ENCODE measurements at places on chromosomes 2 and 18.

- DNase-seq, result no peak
Measured at GRCh38 chr2:118372886-118373830, 284.9 kb downstream of the INSIG2 start.

GRCh38 chr2:189312643-189313042 lies 128.6 kb upstream of the WDR75 start:
- DNase-seq, result no peak

GRCh38 chr2:226796840-226797288 lies 2.8 kb downstream of the IRS1 start:
- DNase-seq, result peak; percentile 36

- DNase-seq, result no peak
Measured at GRCh38 chr2:26001743-26002351, 19.6 kb upstream of the KIF3C start.

- DNase-seq, result no peak
Measured at GRCh38 chr18:79554321-79554720, 125.3 kb upstream of the CTDP1 start.

- no peak for DNase-seq
Measured at GRCh38 chr2:158782616-158783015, 12.5 kb upstream of the DAPL1 start.

DNA sequence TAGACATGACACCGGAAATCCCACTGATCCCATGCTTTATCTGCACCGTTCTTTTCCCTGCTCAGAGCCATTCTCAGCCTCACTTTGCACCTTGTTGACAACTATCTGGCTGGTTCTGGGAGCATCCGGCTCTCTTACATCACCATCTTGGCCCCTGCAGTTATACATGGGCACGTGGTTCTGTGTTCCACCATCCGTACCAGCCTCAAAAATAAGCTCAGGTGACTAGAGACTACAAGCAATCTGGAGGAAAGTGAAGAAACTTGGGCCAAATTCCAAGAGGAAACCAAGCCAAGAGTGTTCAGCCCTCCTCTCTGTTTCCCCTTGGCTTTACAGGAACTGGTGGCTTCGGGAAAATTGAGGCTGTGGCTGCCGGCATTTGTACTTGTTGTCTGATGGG lies 244.6 kb upstream of the ACVR2A start:
- DNase-seq, result no peak

GRCh38 chr2:239762106-239762505 lies 263.0 kb downstream of the NDUFA10 start:
- DNase-seq, result no peak

GRCh38 chr2:241540771-241541561 lies 17.6 kb upstream of the BOK start:
- no peak for DNase-seq

GRCh38 chr2:8162552-8162951 lies 519.3 kb upstream of the ID2 start:
- no peak for DNase-seq

GRCh38 chr2:235302263-235302662 lies 191.6 kb upstream of the AGAP1 start:
- no peak for DNase-seq

DNA sequence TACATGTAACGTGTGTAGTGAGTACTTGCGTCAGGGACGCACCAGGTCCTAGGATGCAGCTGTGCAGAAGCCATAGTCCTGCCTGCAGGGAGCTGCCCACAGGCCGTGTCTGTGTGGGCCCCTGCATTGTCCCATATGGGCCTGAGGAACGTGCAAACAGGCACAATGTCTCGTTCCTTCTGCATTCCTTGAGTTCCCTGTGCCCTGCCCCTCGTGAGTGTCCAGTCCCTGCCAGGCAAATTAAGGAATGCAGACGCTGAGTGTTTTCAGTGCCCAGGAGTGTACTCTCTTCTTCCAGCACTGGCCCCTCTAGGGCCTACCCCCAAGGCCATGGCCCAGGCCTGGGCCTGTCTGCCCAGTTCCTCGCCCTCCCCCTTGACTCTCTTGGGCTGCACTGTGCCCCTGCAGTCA lies 61.8 kb downstream of the FAM168B start:
- no peak for DNase-seq

- no peak for DNase-seq
Measured at GRCh38 chr18:33440060-33441043, at the start of gene CCDC178. Gene CCDC178 (minus strand): TSS chr18:33440721. CDS start chr18:33412088, 28,633 bp downstream.

DNA sequence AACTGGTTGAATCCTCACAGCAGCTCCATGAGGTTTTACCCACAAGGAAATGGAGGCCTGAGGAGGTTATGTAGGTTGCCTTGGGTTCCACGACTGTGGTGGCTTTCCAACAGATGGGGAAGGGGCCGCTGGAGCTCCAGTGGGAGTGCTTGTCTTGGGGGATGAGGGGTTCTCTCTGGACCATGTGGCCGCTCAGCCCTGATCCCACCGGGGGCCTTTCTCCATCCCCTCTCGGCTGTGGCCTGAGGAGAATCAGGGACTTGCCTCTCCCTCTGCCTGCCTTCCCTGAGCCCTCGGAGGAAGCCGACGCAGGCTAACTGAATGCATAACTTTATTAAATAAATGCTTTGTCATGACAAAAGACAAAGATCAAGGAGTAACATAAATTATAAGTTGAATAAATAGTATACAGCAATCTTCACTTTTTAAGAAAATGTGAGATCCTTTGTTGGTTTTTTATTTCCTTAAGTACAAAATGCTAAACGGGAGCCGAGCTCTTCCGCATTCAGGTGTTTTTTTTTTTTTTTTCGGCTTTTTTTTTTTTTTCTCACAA lies 23.5 kb downstream of the IGFBP5 start:
- DNase-seq, result no peak

- peak; percentile 19 for DNase-seq
Measured at GRCh38 chr2:39660612-39661236, 5.0 kb upstream of the TMEM178A start.

DNA sequence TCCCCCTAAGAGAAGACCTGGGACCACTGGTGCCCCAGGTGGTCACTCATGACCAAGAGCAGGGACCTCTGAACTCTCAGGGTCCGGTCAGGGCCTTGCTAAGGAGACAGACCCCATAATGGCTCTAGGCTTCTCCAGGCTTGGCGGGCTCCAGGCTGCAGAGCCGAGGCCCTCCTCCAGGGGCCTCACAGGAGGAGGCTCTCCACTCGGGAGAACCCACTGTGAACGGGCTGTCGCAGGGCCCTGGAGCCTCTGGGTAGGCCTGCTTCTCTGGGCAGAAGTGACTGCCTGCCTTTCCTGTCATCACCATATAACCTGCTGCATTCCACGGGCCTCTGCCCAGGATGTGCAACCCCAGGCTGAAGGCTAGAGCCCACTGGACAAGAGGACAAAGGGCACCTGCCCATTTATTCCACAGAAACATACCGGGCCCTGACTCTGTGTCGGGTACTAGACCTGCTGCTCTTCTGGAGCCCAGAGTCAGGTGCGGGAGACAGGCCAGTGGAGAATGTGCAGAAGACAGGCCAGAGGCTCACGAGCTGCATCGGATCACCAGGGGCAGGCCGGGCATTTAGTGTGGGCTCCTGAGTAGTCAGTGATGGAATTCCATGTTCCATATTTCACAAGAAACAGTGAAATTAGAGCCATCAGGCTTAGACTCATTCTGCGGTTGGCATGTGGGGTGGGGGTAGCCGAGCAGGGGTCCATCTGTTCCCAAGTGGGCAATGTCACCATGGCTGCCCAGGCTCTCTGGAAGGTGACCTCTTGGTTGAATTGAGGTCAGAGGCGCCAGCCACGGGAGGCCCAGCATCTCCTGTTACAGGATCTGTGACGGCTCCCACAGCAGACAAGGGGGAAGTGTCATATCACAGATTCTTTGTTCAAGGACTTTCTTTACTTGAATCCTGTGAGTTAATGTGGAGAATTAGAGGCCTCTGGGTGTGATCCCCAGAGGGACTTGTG lies 220.8 kb downstream of the SH3RF3 start:
- no peak for DNase-seq

DNA sequence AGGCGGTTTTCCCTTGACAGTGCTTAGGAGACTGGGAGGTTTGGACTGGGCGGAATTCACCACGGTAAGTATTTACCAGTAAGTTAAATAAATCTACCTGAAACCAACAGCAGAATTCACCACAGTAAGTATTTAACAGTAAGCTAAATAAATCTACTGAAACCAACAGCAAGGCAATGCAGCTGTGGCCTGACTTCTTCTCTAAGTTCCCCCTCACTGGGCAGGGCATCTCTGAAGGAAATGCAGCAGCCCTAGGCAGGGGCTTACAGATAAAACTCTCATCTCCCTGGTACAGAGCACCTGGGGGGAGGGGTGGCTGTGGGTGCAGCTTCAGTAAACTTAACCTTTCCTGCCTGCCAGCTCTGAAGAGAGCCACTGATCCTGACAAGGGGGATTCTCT lies 432.5 kb upstream of the LRRTM1 start:
- no peak for DNase-seq

DNA sequence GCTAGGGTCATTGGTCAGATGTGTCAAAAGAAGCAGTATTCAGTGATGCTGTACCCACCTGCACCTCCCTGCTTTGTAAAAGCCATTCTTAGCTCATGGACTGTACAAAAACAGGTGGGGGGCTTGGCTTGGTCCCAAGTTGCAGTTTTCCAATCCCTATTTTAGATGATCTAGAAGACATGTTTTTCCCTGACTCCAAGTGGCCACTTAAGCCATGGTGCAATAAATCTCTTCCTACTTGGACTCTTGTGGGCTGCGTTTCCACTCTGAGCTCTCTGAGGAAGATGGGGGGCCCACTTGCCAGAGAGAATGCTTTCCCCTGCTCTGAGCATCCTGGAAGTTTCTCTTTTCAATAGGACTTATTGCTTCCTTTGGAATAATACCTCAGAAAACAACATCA lies 57.0 kb upstream of the SPP2 start:
- DNase-seq, result no peak

DNA sequence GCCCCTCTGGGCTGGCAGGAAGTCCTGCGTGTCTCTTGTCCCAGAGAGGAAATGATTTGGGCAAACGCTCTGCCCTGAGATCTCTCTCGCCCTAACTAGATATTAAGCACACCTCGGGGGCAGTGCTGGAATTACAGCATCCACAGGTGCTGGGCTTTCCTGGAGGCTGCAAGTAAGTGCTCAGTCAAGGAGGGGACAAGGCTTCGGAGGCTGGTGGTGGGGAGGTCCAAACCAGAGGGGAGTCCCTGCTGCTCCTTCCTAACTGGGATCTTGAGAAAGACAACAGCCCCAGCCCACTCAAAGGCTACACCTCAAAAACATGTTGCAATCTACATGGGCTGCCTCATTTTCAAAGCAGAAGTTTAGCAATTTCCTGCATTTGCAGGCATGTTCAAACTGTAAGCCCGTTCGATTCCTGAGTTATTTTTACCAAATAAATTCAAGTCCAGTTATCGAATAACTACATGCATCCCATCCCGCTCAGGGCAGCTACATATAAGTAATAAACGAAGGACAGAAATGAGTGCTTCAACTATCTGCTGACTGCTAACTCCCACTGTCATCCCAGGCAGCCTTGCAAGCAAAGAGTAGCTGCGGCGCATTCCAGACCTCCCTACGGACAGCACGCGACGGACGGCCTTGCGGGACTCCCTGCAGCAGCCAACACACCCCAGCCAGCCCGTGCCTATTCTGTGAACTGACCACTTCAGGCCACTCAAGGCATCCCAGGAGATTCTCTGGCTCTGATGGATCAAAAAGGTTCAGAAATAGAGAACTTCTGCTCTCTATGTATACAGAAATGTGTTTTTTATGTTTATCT lies 27.5 kb downstream of the ZNF516 start:
- DNase-seq, result no peak

- DNase-seq, result no peak
Measured at GRCh38 chr2:163407296-163407695, 328.5 kb downstream of the FIGN start.

- no peak for DNase-seq
Measured at GRCh38 chr2:65186093-65186868, 41.4 kb upstream of the ACTR2 start.

DNA sequence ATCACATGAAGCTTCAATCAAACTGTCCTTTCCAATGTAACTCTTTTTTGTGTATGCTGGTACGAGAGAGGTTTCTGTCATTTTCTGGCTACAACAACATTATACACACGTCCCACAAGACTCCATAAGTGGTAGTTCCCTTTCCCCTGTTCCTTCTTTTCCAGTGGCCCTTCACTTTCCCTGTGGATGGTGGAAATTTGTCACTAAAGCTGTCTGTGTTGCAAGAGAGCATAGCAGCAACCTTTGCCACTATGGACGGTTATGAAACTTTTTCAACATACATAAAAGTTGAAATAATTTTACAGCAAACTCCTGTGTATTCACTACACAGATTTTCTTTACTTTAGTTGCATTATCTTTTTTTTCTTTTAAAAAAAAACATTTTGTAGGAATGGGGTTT lies 18.7 kb downstream of the DBI start:
- DNase-seq, result no peak

GRCh38 chr2:177328056-177328455 lies 63.5 kb upstream of the NFE2L2 start:
- no peak for DNase-seq

DNA sequence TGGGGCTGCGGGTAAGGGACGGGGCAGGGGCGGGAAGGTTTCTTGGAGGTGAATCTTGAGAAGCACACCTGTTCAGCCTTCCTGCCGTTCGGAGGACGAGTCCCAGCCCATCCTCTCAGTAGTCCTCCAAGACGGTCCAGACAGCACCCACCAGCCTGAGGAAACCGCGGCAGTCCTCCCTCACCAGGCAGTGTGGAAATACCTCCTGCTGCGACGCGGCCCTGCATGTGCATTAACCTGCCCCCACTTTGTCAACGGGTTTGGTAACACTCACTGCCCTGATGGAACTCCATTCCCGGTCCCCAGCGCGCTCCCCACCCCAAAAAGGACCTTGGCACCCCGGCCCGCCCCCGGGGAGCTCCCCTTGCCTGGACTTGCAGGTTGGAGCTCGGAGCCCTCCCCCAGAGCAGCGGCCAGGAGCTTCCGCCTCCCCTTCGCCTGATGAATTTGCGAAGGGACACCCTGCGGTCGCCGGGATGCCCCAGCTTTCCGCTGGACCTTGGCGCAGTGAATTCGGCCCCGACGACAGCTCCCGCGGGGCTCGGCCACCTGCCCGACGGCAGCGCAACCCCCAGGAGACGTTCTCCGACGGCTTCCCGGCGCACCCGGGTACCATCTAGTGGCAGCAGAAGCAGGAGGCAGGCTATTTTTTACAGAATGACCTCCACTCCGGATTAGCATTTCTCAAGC lies 31.5 kb downstream of the ACVR1C start:
- DNase-seq, result no peak

GRCh38 chr2:239386872-239387445 lies 13.9 kb downstream of the HDAC4 start:
- no peak for DNase-seq

- DNase-seq, result no peak
Measured at GRCh38 chr2:46369783-46370182, 72.6 kb downstream of the EPAS1 start.

All from HS-27A (cell line).